Activated CD8-positive, alpha-beta memory T cell treated with anti-CD3 and anti-CD28 coated beads for 48 hours (primary cell): ENCODE measurements at places on chromosomes 11 and 22.

DNA sequence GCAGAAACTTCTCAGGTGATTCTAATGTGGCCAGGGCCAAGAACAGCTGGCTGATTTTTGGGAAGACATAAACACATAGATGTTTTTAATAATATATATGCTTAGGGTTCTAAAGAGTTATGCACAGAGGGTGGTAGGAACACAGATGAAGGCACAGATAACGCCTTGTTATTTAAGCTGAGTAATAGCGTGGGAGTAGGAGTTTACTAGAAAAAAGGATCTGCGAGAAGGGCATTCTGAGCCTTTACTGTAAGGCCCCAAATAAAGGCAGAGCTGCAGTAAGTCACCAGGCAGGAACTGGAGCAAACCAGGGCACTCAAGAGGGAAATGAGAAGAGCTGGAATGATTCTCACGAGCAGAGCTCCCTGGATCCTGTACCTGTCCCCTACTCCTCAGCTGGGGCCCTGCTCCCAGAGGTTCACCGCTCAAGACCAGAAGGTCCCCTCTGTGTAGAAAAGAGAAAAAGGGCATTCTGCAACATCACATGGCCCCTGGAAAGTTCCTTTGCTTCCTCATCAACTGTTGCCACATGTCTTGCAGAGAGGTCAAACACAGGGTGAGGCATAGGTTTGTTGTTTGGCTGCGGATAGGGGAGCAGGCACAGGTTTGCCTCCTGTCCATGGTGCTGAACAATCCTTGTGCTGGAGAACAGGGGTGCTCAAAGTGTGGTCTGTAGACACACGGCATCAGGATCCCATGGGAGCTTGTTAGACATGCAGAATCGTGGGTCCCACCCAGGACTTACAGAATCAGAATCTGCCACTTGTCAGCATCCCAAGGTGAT is 125.7 kb downstream of the TENM4 start:
- no peak for DNase-seq

DNA sequence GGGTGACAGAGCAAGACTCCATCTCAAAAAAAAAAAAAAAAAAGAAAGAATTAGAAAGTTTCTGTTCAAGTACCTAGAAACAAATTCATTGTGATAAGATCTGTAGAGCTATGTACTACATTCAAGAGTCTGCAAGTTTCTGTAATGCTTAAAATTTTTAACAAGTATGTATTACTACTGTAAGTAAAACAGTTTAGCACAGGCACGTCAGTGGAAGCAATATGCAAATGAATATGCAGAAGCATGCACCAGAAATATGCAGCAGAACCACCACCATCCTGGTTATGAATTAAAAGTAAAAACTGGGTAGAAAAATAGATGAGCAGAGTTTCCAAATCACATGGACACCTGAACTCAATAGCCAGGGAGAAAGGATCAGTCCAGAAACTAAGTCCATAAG is 19.3 kb downstream of the SBF2 start:
- DNase-seq = no peak

GRCh38 chr11:35211952-35212351 is 73.0 kb downstream of the CD44 start:
- no peak for DNase-seq

- DNase-seq = no peak
Measured at GRCh38 chr11:2305788-2306451, 4.1 kb downstream of the TSPAN32 start.

GRCh38 chr11:67282876-67283371 is 6.2 kb upstream of the ANKRD13D start:
- DNase-seq = no peak

DNA sequence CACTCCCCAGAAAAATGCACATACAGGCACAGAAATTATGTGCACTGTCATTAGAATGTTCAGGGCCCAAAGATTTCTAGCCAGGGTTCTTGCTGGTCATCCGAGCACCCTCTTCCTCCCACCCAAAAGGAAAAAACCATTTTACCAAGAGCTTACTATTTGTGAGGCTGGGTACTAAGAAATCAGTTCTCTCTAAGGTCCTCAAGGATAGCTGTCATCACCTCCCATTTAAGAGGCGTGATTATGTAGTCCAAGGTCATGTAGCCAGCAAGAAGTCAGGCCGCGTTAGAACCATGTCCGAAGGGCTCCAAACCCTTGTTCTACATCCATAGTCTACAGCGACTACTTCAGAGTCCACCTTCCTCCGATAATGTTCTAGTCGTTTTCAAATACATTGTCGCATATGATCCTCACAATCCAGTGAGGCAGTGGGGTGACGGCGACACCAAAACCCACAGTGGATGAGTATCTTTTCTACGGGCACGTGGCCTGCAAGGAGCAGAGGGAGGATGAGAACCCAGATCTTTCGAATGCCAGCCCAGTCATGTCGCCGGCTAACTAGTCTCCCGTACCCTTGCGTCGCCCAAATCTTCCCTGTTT is 634 bp downstream of the TIMM8B start:
- DNase-seq = peak; percentile 18

- no peak for DNase-seq
Measured at GRCh38 chr22:31185056-31185455, 25.1 kb downstream of the RNF185 start.

GRCh38 chr22:43409800-43410199 is 2.0 kb upstream of the MPPED1 start:
- no peak for DNase-seq
